CD4-positive, alpha-beta T cell treated with Interleukin-4 for 1 hour (primary cell): ENCODE measurements at places on chromosomes 16 and 17.

DNA sequence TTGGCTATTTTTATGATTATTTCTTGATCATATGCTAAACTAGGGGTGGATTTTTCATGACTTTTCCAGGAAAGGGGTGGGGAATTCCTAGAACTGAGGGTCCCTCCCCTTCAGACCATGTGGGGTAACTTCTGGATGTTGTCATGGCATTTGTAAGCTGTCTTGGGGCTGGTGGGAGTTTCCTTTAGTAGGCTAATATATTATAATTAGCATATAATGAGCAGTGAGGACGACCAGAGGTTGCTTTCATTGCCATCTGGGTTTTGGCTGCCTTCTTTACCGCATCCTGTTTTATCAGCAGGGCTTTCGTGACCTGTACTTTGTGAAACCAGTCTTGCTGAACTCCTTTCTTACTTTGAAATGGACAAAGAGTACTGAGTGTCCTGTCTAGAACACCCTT lies 40.4 kb upstream of the ABCA5 start:
- DNase-seq = no peak

GRCh38 chr17:82644148-82644547 lies 4.1 kb downstream of the WDR45B start:
- DNase-seq = no peak

DNA sequence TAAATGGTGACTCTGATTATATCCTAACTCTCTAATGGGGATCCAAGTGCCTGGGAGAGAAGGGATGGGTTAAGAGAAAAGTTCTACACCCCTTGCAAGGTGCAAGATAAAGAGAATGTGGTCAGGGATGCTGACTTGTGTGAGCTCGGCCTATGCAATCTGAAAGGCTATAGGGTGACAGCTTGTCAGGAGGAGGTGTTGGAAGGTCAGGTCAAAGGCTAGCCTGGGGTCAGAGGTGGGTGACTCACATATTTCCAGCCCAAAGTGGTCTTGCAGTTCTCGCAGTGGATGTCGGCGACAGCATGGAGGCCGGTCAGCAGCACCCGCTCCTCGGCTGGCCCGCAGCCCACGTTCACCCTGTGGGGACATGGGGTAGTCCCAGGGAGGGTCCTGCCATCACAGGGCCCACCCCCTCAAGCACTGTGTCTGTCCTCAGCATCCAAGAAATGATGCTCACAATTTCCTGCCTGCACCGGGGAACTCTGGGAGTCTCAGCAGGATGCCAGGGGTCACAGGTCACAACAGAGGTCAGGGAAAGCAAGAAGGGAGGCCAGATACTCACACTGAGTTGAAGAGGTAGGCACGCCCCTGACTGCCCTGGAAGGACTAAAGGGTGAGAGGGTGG lies 1.4 kb downstream of the YPEL3 start:
- DNase-seq = no peak

DNA sequence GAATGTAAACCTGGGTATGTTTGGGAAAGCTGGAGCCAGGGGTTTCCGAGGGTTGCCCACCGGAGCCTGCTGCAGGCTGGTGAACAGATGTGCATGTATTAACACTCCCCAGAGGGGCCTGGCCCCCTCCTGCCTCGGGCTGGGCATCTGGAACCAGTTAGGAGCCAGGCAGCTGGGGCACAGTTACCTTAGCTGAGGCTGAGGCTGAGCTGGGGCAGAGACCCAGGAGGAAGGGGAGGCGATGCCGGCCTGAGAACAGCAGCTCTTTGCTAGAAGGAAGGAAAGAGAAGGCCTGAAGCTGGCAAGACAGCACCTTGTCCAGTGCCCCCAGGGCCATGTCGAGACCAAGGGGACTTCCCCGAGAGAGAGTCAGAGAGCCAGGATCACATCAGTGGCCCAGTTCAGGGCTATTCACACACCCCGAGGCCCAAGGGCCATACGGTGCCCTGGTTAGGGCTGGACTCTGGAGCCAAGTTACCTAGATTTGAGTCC lies 65.8 kb downstream of the RMI2 start:
- DNase-seq = no peak
